ENCODE measurements at places on chromosomes 7 and 10. TPM values are rescaled to one million over a fixed set of nuclear protein-coding genes. Genes with fewer than 3 reads are reported as not detected.

The MNX1 gene
- not detected for total RNA-seq

The CRCP gene
- total RNA-seq, result 54.7 TPM

The ZNF277 gene
- total RNA-seq, result 15.0 TPM

The ANXA8 gene
- not detected for total RNA-seq
